ENCODE measurements at places on chromosomes 13 and 19. TPM values are rescaled to one million over a fixed set of nuclear protein-coding genes. Genes with fewer than 3 reads are reported as not detected.

GRCh38 chr19:10514211-10515145, 2.8 kb downstream of the S1PR5 start:
- H3K4me1 ChIP-seq = peaks cover 47% of the 10 kb centered on the region
- DNase-seq = no peak
- no peaks in the 10 kb centered on the region for H3K27me3 ChIP-seq
- no peak overlapping the region for H3K27ac ChIP-seq
- no peaks in the 10 kb centered on the region for H3K36me3 ChIP-seq
- H3K4me3 ChIP-seq = no peak overlapping the region

- no peak overlapping the region for H3K27ac ChIP-seq
- DNase-seq = no peak
- no peaks in the 10 kb centered on the region for H3K27me3 ChIP-seq
- no peak overlapping the region for H3K4me3 ChIP-seq
- H3K36me3 ChIP-seq = peaks cover 37% of the 10 kb centered on the region
Measured at GRCh38 chr19:46607448-46607841, 6.3 kb downstream of the CALM3 start.

GRCh38 chr19:19443902-19444680, 38.6 kb downstream of the GATAD2A start:
- H3K27ac ChIP-seq = no peak overlapping the region

DNA sequence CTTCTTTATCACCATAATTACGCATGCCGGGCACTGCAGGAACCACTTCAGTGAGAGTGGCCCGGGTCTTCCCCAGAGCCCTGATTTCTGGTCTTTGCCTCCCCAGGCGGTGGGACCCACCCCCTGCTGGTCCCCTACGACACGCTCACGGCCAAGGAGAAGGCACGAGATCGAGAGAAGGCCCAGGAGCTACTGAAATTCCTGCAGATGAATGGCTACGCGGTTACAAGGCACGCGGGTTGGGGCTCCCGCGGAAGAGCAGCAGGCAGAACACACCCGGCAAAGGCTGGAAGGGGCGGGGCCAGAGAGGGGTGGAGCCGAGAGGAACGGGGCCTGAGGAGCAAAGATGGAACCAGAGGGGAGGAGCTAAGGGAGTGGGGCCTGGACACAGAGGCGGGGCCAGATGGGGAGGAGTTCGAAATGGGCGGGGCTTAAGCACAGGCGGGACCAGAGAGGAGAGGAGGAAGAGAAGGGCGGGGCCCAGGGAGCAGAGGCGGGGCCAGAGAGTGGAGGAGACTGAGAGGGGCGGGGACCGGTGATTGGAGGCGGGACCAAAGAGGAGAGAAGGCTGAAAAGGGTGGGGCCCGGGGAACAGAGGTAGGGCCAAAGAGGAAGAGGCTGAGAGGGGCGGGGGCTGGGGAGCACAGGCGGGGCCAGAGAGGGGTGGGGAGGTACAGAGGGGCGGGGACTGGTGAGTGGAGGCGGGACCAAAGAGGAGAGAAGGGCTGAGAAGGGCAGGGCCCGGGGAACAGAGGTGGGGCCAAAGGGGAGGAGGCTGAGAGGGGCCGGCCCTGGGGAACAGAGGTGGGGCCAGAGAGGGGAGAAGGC, 73.4 kb downstream of the RYR1 start:
- no peaks in the 10 kb centered on the region for H3K27me3 ChIP-seq
- peak overlapping the region; percentile 8 for H3K4me3 ChIP-seq
- H3K4me1 ChIP-seq = peaks cover 14% of the 10 kb centered on the region
- no peaks in the 10 kb centered on the region for H3K36me3 ChIP-seq
- DNase-seq = peak; percentile 95

GRCh38 chr13:93589788-93590187, 363.2 kb downstream of the GPC6 start:
- H3K36me3 ChIP-seq = no peaks in the 10 kb centered on the region
- no peaks in the 10 kb centered on the region for H3K27me3 ChIP-seq
- no peak overlapping the region for H3K27ac ChIP-seq
- no peak overlapping the region for H3K4me3 ChIP-seq
- DNase-seq = no peak
- no peaks in the 10 kb centered on the region for H3K4me1 ChIP-seq

- H3K4me3 ChIP-seq = no peak overlapping the region
- no peaks in the 10 kb centered on the region for H3K36me3 ChIP-seq
- no peaks in the 10 kb centered on the region for H3K27me3 ChIP-seq
Measured at GRCh38 chr13:84430015-84430414, 547.7 kb upstream of the SLITRK1 start.

GRCh38 chr19:18388100-18388959, 2.4 kb downstream of the GDF15 start:
- H3K27ac ChIP-seq = peak overlapping the region; percentile 82
- no peaks in the 10 kb centered on the region for H3K27me3 ChIP-seq
- no peak for DNase-seq
- H3K4me1 ChIP-seq = peaks cover 40% of the 10 kb centered on the region
- H3K36me3 ChIP-seq = no peaks in the 10 kb centered on the region
- peak overlapping the region; percentile 91 for H3K4me3 ChIP-seq

DNA sequence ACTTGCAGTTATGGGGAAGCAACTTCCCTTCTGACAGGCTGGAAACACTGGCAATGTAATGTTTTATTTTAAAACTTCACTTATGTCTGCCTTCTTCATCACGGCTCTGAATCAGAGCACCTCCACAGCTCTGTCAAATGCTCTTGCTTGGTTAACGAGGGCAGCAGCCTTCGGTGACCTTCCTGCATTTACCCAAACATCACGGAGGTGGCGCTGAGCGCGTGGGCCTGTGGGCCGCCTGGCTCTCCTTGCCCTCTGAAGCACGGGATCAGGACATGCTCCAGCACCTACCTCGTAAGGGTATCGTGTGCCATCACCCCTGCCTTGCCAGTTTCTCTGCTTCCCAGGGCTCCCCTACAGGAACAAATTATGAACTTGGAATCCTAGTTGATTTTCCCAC, 310.0 kb downstream of the TEX29 start:
- no peak overlapping the region for H3K27ac ChIP-seq
- H3K27me3 ChIP-seq = peaks cover 37% of the 10 kb centered on the region
- no peaks in the 10 kb centered on the region for H3K4me1 ChIP-seq
- H3K4me3 ChIP-seq = no peak overlapping the region
- no peak for DNase-seq
- no peaks in the 10 kb centered on the region for H3K36me3 ChIP-seq

KLK1 gene
- total RNA-seq = 3.3 TPM

FUT2 gene
- total RNA-seq = 12.5 TPM

SHD gene
- 2.0 TPM for total RNA-seq

GPR18 gene
- total RNA-seq = not detected

LILRB1 gene
- not detected for total RNA-seq

IGSF23 gene
- not detected for total RNA-seq

PDS5B gene
- total RNA-seq = 26.5 TPM

All from HCT116 (cell line).